Stimulated activated CD8-positive, alpha-beta memory T cell treated with anti-CD3 and anti-CD28 coated beads, Interleukin-15, amount 100 ng/mL, for 1 hour (primary cell): ENCODE measurements at places on chromosomes 12 and 14.

DNA sequence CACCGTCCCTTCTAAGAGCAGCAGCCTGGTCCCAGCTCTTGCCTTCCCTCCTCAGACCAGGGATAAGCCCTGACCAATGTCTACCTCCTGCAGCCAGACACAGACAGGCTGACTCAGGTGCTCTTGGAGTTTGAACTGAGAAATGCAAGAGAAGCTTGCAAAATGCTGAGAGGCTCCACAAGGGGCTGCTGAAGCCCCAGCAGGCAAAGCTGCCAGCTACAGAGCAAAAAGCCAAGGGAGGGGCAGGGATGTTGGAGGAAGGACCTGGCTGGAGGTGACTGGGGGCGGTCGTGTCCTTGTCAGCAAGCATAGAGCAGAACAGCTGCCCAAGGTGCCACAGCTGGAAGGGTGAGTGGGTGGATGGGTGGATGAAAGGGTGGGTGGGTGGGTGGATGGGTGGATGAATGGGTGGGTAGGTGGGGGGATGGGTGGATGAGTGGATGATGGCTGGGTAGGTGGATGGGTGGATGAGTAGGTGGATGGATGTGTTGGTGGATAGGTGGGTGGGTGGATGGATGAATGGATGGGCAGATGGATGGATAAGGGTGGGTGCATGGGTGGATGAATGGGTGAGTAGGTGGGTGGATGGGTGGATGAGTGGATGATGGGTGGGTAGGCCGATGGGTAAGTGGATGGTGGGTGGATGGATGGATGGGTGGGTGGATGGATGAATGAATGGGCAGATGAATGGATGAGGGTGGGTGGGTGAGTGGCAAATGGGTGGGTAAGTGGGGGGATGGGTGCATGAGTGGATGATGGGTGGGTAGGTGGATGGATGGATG is 4.0 kb upstream of the INF2 start:
- DNase-seq, result no peak

DNA sequence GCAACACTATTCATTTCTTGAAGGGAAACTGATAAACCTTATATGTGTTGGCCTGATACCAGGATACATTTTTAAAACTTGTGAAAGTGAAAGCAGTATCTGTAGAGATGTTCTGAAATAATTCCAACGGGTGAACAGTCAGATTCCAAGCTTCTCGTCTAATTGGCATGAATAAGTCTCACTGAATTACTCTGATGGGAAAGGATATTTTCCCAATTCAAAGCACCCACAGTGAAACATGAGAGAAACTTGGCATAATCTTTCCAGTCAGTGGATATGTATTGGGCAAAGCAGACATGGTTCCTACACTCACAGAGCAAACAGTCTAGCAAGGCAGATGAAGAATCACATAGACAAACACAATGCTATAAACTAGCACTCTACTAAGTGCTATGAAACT is 413.1 kb downstream of the MED13L start:
- no peak for DNase-seq

GRCh38 chr14:70020352-70021170 is 141.3 kb downstream of the SMOC1 start:
- no peak for DNase-seq

DNA sequence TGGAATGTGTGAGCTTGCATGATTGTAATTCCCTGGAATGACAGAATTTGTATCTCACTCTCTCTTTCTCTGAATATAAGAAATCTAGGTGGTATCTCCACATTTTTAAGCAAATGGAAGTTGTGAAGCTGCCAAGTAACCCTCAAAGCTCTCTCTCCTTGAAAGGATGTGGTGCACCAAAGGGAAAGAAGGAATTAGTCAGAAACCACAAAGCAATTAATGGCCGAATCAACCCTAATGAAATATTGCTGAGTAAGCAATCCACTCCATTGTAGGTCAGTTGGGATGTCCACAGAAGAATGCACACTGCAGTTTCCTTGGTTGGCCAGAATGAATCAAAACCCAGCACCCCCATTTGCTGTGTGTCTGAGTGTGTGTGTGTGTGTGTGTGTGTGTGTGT is 153.5 kb downstream of the KCNA5 start:
- no peak for DNase-seq
